ENCODE measurements at places on chromosomes 2 and 18.

DNA sequence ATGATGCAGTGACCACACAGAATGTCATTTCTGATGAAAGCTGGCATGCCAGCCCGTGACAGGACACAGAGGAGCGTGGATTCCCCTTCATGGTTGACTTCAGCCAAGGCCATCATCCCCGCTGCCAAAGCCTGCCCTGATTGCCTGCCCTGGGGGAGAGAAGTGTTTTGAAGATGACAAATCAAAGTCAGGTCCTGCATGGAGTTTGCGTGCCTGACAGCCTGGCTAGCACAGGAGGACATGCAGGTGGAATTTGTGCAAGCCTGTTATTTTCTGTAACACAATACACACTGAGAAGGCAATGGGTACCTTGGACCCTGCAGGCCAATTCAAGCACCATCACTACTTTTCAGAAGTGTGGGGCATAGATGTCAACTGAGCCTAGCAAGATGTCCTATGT, 5.4 kb upstream of the IL1R2 start:
- no peak for DNase-seq

DNA sequence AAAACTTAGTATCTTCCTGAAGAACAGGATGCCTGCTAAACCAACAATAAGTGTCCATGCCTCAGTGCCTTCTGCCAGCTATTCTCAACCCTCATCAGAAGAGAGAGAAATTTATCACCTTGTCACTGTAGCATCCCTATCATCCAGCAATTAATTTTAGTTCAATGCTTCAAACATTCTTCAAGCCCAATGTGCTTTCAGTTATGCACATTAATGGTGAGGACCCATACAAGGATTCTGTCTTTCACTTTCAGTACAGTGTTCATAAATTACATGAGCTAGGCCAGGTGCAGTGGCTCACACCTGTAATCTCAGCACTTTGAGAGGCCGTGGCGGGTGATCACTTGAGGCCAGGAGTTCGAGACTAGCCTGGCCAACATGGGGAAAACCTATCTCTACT, 47.0 kb upstream of the MSH6 start:
- DNase-seq: no peak

DNA sequence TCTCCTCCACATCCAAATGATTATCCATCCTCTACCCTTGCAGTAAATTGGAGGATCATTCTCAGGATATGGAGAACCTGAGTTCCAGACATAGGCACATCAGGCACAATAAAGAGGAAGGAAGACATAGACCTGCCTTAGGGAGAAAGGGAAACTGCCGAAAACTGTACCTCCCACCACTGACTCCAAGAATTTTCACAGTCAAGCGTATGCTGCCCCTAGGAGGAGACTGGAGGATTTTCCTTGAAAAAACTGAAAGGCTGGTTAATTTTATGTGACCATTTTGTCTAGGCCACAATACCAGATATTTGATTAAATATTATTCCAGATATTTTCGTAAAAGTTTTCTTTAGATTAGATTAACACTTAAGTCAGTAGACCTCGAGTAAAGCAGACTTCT, 638.5 kb upstream of the PKDCC start:
- no peak for DNase-seq

DNA sequence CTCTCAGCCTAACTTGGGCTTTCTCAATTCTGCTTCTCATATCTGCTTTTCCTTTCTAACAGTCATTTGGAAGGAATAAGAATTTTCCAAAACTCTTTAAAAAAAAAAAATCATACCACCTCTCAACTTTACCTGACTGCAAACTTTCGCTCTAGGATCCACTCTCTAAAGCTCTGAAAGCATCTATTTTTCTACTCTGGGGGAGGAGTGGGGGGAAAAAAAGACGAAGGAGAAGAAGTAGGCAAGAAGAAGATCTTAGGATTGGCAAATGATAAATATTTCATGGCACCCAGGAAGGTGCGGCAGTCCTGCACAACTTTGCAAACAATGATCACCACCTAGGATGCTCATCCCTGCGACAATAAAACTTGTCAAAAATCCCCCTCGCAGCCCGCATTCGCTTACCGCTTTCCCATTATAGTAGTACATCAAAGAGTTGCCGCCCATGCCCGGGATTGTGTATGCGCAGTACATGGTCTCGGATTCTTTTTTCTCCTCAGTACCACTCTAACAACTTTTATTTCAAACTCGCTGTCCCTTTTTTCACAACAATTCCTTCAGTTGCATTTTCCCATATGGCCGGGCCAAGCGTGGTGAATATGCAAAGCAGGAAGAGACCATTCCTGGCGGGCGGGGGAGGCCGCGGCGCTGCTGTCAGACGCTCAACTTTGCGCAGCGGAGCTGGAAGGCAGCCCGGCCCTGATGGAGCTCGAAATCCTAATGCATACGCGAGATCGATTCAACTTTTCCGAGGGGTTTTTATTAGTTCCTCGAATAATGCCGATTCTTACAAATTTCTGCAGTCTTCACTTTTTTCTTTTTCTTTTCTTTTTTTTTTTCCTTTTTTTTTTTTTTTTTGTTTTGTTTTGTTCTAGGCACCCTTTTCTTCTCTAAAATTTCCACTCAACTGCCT, 266.5 kb downstream of the TCF4 start:
- peak; percentile 97 for DNase-seq

GRCh38 chr2:218963601-218964000, 4.1 kb downstream of the CDK5R2 start:
- DNase-seq: no peak

DNA sequence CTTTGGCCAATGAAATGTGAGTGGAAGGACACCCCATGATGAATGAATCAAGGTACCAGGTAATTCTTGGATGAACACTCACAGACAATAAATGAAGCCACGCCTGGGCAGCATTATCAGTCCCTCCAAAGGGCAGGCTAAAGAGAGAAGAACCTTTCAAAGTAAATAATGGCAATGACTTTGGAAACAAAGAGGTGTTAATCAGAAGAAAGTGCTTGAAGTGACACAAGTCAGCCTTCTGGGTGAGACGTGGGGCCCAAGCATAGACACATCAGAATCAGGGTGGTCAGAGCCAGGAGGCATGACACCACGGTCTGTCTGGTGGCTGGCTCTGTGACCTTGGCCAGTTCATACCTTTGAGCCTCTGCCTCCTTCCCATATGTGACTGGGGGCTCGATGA, 103.3 kb downstream of the POLR1A start:
- DNase-seq: no peak
